ENCODE measurements at places on chromosomes 7 and 10.

GRCh38 chr7:90692947-90693346, 96.8 kb downstream of the CDK14 start:
- no peak for DNase-seq

DNA sequence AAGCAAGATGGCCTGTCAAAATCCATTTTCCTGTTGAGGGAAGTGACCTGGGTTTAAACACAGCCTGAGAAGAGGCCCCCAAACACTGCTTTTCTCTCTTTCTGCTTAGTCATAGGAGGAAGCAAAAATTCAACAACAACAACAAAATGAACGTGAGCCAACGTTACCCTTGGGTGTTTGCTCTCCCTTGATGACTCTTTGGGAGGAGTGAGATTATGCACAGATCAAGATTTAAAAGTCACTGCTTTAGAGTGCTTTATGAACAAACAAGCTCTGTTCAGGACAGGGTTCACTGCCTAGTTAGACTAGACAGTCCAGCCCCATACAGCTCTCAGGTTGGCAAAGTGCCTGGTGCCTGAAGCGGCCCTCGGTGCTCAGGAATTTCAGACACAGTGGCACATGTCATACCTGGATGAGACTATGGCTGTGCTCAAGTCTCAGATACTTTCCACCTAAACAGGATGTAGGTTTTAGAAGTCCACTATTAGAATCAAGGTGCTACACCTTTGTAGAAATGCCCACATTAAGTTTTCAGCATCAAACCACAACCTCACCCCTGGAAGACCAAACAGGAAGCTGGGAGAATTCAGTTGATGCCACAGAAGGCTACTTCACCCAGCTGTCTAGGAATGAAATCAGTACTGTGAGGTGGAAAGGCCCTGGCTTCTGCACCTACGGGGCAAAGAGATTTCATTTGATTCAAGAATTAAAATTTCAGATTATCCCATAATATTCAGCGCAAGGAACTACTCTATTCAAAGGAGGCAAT, 38.7 kb downstream of the DENND11 start:
- no peak for DNase-seq

DNA sequence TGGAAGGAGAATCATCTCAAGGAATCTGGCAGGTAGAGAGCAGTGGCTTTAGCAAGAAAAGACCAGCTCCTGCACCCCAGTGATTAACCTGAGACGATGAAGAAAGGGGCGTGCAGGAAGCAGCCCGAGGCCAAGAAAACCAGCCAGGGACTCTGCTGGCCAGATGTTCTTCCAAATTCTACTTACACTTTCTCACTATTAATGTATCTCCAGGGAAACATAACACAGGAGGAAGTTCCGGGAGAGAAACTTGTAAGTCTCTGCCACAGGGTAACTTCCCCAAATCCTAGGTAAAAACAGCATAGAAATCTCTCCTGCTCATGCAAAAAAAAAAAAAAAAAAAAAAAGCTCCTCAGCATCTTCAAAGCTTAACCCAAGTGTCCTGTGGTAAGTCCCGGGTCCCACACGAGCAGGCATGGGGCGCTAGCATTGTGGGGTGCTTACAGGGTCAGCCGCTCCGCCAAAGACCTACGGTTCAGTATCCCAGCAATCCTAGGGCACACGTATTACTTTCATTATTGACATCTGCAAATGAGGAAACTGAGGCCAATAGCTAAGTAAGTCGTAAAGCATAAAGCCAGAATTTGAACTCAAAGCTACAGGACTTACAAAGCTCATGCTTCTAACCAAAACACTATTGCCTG, 97.2 kb upstream of the GNA12 start:
- no peak for DNase-seq

GRCh38 chr7:85184599-85185423, 2.0 kb downstream of the SEMA3D start:
- no peak for DNase-seq

DNA sequence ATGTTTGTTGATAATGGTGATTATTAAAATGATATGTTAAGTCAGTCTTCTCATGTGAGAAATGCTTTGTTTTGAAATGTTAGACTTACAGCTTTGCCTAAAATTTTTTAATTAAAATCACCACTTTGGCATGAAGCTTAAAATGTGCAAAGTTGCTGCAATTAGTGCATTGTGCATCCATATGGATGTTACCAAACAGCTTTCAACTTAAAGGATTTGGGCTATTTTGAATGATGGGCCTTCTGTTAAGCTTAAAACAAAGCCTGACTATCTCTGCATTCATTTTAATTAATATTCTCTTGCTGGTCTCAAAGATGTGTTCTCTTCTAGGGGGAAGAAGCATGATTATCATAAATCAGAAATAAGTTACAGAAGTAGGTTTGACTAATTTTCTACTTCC, 64.6 kb upstream of the FZD1 start:
- no peak for DNase-seq

DNA sequence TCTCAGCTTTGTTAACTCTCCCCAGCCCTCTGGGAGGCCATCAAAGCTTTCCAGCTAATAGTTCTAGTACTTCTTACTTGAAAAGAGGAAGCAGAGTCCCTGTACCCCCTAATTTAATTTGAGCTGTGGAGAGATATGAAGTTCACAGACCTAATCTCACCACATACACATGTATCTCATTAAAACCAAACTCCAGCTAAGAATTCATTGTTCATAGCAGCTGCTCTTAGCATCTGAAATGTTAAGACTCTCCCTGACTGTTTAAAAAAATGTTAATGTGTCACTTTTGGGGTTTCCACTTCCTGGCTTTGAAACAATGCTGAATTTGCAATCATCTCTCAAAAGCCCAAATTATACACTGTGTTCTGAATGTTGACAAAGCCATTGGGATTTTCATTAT, 16.2 kb upstream of the MRC1 start:
- no peak for DNase-seq

- DNase-seq = no peak
These were observed 227.4 kb downstream of the CELF2 start for GRCh38 chr10:11245095-11245479.

- no peak for DNase-seq
These were observed 89.5 kb upstream of the TES start for GRCh38 chr7:116120839-116121238.

GRCh38 chr7:3589752-3590151, 288.7 kb downstream of the SDK1 start:
- no peak for DNase-seq

- no peak for DNase-seq
These were observed 90.2 kb downstream of the FRMD4A start for GRCh38 chr10:14240253-14241189.

GRCh38 chr7:73366127-73366526, 38.2 kb downstream of the FKBP6 start:
- DNase-seq = no peak

- no peak for DNase-seq
These were observed 886 bp downstream of the NSUN6 start for GRCh38 chr10:18650404-18650997.

DNA sequence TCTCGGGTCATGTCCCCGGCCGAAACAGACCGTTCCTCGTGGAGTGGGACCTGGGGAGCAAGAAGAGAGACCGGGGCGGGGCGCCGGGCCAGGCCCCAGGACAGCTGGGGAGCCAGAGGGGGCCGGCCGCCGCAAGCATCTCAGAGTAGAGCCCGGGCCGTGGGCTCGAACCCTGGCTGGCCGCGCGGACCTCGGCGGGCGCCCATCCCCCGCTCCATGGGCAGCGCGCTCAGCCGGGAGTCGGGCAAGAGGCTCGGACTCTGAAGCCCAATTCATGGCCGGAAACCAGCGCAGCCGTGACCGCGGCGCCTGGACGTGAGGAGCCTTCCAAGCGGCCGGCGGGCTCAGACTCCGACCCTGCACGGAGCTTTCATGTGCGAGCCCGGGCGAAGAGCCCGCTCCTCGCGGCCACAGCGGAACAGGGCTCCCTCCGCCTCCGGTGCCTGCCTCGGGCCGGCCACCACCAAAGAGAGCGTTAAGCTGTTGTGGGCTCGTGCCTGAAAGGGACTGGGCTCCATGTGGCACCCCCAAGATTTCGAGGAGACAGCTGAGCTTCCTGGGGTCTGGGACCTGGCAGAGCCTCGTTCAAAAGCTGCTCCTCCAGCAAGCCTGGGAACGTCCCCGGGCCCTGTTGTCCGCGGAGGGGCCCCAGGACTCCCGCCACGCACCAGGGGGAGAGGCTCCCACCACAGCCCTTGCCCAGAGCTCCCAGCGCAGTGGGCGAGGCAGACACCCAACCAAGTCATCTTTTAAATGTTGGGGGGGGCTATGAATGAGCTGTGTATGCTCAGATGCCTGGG, 757 bp upstream of the GRID1 start:
- DNase-seq = no peak

GRCh38 chr7:151700586-151701165, 176.2 kb downstream of the PRKAG2 start:
- no peak for DNase-seq
